ENCODE measurements at places on chromosomes 4 and X.
A peak's percentile ranks its signal among the peaks of the same experiment; 100 is the strongest.

DNA sequence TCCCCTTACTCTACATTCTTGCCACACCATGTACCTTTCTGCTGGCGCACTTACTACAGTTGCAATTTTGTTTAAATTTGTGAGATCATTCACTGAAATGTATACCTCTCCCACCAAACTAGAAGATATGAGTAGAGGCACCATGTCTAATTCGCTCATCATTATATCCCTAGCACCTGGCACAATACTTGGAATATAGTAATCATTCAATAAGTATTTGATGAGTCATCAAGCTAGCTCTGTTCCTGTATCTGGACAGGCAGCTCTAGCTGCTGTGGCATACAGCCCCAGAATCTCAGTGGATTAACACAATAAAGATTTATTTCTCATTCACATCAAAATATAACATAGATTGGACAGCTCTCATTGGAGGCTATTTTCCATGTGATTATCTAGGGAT lies 245.9 kb downstream of the IDS start:
- no peak for DNase-seq

DNA sequence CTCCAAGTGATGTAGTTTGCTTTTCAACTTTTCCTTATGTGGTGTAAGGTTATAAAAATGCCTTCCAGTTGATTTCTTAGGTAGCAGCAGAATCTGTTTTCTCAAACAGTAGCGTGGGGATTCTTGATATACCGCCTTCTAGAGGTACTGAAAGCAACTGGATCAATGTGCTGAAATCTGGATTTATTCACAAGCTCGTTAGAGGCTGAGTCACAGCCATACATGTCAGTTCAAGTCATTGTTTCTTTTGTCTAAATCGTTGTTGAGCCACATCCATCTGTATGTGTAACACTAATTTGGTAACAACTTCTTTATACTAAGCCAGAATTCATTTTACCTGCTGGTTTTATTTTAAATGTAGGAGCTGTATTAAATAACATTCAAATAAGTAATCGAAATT lies 200.0 kb upstream of the MAD2L1 start:
- DNase-seq, result no peak

- no peak for DNase-seq
Observed at GRCh38 chrX:141638550-141638949, 49.0 kb downstream of the SPANXA2 start.

DNA sequence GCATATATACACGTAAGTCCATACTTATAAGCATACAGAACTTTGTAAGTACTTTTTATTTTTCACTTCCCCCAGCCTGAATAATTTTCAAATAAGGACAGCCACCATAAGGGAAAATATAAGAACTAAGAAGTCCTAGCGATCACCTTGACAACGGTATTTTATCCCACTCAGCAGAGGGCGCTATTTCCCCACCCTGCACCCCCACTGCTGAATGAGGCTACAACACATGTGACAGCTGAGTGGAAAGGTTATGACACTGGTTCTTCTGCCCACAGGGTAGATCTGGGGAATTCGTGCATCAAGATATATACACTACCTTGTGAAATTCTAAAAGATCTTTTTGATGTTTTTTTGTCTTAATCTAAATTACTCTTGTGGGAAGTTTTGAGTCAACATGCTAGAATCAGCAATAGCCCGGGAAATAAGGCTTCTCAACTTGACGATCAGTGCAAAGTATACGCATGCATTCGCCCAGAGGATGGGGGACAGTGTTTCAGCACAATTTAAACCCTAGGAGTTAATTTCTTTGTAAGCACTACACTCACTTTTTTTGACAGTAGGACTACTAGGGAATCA lies 151.5 kb downstream of the CORIN start:
- DNase-seq, result peak; percentile 61

DNA sequence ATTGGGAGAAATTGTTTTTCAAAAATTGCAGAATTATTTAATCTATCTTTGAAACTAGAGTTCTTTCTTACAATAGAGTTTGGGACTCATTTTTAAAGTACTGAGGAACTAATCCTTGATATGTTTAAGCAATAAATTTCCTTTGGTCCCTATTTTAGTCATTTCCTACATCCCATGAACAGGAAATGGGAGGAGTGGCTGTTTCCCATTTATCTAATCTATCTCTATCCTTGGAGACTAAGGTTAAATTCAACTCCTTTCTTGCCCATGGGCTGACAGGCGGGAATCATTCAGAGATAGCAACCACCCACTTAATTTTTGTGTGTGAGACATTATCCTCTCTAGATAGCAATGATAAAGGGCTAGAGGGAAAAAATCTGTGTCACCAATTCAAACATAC lies 131.6 kb upstream of the EMCN start:
- no peak for DNase-seq

DNA sequence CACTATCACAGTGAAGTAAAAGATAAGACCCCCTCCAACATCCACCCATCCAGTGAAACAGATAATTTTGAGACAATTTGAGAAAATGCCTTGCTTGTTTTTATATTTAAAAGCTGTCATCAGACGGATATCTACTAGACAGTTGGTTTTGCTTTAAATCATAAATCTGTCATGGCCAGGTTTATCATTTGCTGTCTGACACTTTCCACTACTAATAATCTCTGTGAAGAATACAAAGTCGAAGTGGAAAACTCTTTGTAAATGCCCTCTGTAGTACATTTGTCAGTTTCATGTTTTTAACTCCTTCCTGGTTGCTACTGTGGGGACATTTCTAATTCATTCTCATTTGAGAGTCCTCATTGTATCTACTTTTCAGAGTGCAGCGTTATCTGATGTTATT lies 1606.2 kb upstream of the PCDH7 start:
- no peak for DNase-seq

DNA sequence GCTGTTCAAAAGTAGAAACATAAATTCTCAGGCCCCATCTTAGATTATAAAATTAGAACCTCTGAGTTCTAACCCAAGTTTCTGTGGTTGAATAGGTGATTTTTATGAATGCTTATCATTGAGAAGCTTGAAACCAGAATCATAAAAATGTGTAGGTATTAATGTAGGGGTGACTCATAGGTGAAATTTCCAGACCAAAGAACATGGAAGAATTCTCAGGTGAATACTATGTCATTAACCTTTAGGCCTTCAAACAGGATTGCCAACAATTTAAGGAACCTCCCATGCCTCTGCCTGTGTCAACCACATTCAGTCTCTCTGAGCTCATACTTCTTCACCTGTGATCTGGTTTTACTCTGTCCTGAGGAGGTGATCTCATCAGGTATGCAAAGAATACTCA lies 177.8 kb downstream of the NPFFR2 start:
- DNase-seq, result no peak

GRCh38 chrX:140355429-140355828 lies 149.4 kb downstream of the SOX3 start:
- no peak for DNase-seq

- no peak for DNase-seq
Observed at GRCh38 chr4:18020145-18020670, 1.3 kb downstream of the LCORL start.

DNA sequence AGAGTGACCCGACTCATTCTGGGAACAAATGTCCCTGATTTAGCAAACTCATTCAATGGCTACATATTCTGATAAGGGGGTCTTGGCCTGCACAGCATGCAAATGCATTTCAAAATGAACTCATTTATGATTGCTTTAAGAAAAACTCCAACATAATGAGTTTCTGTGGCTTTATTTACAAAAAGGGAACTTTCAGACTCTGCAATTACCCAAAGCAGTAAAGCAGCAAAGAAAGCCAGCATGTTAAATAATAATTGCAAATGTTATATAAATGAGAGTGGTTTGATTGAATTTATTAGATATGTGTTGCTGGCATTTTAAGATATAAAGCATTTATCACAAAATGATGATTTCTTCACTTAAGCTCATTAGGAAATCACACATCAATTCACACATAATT lies 295.7 kb downstream of the FBXW7 start:
- no peak for DNase-seq

- DNase-seq, result no peak
Observed at GRCh38 chr4:120536884-120537283, 385.6 kb downstream of the PRDM5 start.

DNA sequence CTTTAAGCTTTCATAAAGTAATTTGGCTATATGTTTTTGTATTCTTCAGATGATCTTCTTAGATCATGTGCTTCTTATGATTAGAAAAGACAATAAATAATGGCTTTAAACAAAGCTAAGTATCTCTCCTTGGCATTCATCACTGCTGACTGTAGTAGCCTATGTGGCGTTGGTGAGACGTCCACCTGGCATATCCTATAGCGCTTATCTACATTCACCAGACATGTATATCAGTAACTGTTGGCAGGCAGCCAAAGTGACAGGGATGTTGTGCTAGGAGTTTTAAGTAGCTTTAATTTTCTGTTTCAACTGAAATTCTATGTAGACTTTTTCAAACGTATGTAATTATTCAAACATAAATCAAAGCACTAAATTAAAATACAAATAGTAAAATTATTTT lies 276.4 kb downstream of the IL15 start:
- DNase-seq, result no peak

- DNase-seq, result no peak
Observed at GRCh38 chr4:123536225-123536624, 139.6 kb downstream of the SPRY1 start.

- DNase-seq, result no peak
Observed at GRCh38 chr4:86678796-86679195, 84.7 kb downstream of the PTPN13 start.

GRCh38 chr4:70958681-70959080 lies 34.8 kb upstream of the DCK start:
- no peak for DNase-seq

DNA sequence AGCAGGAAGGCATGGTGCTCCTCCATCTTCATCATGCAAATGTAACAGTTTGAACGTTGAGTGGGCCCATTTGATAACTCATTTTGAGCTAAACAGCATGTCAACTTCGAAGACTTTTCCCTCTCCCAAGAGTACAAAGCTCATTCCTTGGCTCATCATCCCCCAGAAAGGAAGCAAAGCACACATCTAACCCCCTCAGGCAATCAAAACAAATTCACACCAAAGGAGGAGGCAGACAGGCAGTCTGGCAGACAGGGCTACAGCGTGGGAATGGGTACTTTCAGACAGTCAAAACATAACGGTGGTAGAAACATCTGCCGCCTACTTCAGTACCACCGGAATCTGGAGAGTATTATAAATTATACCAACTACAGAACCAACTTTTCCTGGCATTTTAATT lies 81.7 kb downstream of the PCDH19 start:
- no peak for DNase-seq

GRCh38 chr4:41701983-41702382 lies 46.5 kb downstream of the PHOX2B start:
- DNase-seq, result no peak

DNA sequence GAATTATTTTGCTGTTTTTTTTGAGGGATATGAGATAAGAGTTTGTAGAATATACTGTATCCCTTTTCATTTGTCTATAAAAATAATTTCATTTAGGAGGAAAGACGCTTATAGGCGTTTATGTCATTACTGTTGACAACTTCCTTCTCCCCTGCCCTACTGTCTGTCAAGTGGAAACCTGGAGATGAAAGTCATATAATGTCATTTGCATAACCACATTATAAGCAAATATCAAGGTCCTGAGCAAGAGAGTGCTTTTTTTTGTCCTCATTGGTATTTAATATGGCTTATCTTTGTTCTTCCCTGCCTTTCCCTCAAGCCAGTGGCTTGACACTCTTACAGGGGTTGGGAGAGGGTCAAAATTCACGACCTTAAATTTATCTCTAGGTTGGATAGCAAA lies 55.8 kb downstream of the LRP2BP start:
- DNase-seq, result no peak

DNA sequence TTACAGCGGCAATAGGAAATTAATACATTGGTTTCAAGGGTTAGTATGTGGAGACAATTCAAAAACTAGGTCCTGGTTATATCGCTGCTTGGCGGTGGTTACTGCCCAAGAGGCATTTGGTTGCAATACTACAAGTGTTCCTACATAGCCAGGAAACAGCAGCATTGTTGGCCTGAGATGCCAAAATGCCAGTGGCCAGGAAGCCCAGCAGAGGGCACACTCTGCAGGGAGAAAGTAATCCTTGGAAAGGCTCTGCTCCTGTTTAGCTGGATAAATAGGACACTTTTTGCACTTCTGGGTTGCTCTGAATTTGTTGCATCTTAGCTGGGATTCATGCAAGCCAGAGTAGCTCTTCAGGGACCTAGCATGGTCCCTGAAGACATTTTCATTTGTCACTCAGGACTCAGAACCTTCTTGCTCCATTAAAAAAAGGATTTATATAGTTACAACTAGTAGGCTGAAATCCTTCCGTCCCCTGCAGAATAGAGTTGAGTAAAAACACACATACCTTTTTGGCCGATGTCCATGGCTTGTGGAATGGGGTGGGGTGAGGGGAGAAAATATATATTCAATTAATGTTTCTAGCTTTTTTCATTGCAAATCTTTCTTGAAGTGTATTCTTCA lies 8.1 kb upstream of the GPR119 start:
- DNase-seq, result no peak

- DNase-seq, result no peak
Observed at GRCh38 chrX:51851507-51852085, 41.8 kb upstream of the MAGED1 start.

- DNase-seq, result no peak
Observed at GRCh38 chr4:7762376-7763030, 177.2 kb downstream of the AFAP1 start.

DNA sequence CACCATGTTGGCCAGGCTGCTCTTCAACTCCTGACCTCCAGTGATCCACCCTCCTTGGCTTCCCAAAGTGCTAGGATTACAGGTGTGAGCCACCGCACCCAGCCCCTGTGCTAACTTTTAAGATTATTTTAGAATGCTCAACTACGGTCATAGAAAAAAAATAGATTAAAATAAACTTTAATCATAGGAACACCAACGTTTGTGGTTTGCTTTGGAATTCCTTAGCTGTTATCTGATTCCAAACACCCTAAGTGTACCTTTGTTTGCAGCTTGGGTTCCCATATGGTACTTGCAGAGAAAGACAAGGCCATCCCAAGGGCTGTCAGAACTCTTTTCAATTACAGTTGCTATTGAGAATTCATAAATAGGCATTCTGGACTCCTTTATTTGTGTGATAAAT lies 90.1 kb upstream of the EFHC2 start:
- DNase-seq, result no peak

Data from stimulated activated CD4-positive, alpha-beta T cell treated with anti-CD3 and anti-CD28 coated beads, Interleukin-4, amount 100 ng/mL, for 48 hours (primary cell).